ENCODE measurements at places on chromosomes 16 and 17.

DNA sequence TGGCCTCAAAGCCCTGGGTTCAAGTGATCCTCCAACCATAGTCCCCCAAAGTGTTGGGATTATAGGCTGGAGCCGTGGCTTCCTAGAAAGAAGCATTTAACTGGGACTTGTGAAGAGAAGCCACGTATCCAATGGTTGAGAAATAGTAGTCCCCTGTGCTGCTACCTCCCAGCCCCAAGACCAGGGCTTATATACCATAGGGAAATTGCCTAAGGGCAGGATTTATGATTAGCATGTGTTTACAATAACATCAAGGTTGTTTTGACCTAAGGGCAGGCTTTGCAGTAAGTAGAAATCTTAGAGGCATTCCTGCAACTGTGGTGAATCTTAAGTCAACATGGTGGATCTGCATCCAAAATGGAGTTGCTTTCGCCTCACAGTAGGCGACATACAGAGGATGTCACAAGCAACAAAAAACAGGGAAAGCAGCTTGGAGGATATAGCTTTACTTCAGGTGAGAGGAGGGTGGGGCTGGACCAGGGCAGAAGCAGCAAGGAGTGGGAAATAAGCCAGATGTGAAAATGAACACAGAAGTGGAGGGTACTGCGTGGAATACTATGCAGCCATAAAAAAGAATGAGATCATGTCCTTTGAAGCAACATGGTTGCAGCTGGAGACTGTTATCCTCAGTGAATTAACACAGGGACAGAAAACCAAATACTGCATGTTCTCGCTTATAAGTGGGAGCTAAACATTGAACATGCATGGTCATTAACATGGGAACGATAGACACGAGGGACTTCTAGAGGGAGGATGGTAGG is 18.7 kb upstream of the NSMCE1 start:
- DNase-seq, result no peak

DNA sequence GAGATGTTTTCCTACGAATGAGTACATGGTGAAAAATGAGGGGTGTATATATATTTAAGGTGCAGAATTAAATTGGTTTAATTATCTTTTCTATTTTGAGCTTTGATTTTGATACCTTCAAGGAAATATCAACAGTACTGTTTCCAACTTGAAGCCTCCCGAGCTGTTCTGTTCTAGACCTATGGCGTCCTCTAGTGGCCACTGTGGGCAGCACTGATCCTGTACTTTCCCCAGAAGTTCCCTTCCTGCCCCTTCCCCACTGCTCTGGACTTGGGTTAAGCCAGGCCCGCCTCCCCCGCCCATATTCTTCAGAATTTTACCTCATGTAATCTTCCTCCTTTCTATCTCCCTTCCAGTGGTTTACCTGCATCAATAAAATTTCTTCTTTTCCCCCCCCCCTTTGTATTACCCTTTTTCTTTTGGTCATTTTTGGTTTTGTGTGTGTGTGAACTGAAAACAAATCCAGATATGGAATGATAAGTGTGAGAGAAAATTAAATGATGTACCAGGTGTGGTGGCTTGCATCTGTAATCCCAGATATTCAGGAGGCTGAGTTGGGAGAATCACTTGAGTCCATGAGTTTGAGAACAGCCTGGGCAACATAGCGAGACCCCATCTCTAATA is 1643.5 kb downstream of the TP53TG3F start:
- no peak for DNase-seq

- no peak for DNase-seq
Observed at GRCh38 chr17:82228278-82228841, 482 bp upstream of the SLC16A3 start.

GRCh38 chr17:62921817-62922216 is 44.2 kb upstream of the TANC2 start:
- no peak for DNase-seq

- no peak for DNase-seq
Observed at GRCh38 chr17:79831265-79832217, 7.7 kb downstream of the CBX4 start.

- DNase-seq, result no peak
Observed at GRCh38 chr17:64492481-64493109, 4.3 kb downstream of the POLG2 start.

DNA sequence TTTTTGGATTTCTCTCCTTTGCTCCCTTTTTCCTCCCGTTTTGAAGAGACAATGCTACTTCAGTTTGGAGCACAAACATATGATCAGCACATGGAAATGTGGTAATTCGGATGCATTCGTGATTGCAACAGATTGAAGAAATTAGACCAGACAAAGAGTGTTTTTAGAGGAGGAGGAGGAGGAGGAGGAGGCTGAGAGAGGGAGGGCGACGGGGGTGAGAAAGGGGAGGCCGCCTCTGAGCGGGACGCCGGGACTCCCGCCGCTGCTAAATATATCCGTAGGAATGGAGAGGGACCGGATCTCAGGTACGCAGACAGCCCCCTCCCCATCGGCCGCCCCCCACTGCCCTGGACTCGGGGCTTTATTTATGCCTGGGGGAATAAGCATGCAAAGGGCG is 179.3 kb downstream of the SEC14L1 start:
- DNase-seq, result no peak

DNA sequence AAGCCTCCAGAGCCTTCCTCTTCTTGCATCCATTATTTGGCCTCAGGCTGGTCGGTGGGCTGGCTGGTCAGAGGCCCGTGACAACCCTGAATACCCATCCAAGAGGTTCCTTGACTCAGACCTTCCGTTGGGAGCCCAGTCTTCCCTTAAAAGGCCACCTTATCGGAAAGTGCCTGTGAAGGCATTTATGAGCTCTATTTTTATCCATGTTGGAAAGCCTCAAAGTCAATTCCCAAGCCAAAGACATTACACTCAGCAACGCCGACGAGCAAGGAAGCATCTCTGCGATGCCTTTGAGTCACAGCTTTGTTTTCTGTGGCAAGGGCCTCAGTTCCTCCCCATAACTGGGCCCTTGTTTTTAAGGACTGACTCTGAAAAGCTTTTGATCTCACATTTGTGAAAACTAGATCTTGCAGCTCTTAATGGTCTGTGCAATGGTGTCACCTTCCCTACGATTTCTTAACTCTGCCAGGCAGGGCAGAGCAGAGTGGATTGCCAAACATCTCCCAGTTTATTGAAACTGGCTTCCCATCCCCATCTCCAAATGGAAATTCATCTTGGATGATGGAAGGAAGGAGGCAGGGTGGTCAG is 13.3 kb upstream of the SPOP start:
- DNase-seq, result no peak

DNA sequence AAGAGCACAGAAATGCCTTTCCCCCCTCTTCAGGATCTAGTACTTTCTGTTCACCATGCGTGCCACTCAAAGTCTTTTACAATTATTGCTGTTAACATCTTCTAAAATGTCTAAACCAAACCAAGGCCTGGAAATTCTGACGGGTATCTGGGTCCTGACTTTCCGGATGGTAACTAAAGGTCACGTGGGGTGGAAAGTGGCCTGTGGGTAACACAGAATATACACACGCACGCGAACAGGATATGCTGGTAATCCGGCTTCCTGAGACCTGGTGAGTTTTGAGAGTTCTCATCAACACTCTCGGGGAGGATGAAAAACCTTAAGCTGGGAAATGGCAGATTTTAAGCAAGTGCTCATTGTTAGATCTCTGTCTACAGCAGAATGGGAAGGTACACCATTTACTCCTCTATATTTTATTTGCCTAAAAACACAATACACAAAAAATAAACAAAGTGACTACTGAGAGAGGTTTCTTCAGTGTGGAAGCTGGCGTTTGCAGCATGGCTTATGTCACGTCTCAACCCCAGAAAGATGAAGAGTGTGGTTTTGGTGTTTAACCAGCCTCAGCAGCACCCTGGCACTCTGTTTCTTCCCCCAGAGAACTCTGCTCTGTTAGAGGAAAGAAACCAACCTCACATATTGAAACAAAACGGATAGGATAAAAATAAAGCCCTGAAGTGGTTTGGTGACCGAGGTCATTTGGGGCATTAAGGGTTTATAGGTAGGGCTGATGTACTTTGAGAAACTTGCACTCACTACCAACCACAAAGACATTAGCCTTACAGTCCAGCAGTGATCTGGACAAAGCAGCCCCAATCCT is 37.3 kb downstream of the SMG6 start:
- DNase-seq, result no peak

DNA sequence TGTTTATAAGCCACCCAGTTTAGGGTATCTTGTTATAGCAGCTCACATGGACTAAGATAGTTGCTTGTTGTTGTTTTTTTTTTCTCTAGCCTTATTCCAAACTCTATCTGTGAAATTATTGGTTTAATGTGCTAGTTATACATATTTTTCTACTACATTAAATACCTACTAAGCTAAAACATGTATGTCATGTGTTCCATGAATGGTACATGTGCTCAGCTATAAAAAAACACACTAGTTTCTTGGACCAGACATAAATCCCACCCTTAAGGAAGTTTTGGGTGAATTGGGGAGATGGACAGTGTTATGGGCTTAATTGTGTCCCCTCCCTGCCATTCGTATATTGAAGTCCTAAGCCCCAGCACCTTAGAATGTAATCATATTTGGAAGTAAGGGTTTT is 19.8 kb downstream of the ITPRIPL2 start:
- no peak for DNase-seq

DNA sequence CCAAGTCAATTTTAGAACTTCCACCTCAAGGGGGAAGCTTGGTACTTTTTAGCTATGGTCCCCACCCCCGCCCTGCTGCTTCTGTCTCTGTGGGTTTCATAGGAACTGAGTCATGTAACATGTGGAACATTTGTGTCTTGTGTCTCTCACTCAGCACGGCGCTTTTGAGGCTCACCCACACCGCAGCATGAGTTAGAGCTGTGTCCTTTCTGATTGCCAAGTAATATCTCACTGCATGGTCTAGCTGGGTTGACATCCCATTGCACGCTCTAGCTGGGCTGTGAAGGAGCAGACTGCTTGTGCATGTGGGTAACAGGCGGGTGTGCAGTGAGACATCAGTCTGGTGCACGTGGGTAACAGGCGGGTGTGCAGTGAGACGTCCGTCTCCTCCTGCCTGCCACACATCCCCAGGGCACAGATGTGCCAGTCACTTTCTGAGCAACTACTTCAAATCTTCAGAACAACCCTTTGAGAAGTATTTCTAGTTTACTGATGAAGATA is 26.4 kb upstream of the SLC7A5 start:
- DNase-seq, result no peak

- DNase-seq, result no peak
Observed at GRCh38 chr17:33637534-33637933, 344.4 kb upstream of the ASIC2 start.

- no peak for DNase-seq
Observed at GRCh38 chr16:84062734-84063640, 20.4 kb upstream of the SLC38A8 start.

GRCh38 chr17:35238821-35239220 is 4.1 kb upstream of the SLFN5 start:
- peak; percentile 15 for DNase-seq

DNA sequence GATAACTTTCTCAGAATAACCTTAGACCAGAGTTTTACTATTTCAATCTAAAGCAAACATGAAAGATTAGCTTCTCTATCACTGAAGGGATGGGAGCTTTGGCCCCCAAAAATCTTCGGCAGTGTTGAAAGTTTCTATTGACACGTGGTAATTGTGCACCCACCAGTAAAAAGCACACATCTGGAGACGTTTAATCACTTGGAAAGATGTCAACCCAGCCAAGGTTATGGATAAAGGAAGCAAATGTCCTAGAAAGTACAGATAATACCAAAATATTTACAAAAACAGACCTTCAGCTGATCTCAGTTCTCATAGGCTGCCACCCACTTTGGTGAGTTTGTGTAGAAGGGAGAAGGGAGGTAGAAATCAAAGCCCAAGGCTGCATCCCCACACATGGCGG is 5.3 kb downstream of the MYCBPAP start:
- DNase-seq, result no peak

- no peak for DNase-seq
Observed at GRCh38 chr17:45410144-45411091, 22.3 kb downstream of the ARHGAP27 start.

DNA sequence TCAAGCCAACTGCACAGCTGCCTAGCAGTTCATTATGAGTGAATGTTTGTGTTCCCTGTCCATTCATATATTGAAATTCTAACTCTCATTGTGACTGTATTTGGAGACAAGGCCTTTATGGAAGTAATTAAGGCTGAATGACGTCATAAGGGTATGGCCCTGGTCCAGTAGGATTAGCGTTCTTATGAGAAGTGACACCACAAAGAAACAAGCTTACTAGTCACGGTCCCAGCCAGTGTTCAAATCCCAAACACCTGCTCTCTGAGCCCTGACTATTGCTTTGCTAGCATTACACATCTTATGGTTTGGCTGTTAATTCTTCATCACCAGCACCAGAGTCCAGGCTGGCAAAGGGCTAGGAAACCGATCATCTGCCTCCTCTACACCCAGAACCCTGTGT is 2.2 kb downstream of the ZNF668 start:
- DNase-seq, result no peak

DNA sequence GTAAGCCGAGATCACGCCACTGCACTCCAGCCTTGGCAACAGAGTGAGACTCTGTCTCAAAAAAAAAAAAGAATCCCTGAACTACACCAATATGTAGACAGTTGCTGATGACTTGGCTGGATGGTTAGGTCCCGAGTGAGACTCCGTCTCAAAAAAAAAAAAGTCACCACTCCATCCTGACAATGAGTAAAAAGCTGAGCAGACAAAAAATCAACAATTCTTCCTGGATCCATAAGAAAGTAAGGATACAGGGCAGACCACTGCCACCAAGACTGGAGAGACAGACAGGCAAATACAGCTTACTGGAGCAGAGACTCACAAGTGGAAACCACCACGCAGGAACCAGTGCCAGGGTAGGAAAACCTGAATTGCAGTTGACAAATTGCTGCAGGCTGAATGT is 67.1 kb upstream of the ERCC4 start:
- DNase-seq, result no peak

DNA sequence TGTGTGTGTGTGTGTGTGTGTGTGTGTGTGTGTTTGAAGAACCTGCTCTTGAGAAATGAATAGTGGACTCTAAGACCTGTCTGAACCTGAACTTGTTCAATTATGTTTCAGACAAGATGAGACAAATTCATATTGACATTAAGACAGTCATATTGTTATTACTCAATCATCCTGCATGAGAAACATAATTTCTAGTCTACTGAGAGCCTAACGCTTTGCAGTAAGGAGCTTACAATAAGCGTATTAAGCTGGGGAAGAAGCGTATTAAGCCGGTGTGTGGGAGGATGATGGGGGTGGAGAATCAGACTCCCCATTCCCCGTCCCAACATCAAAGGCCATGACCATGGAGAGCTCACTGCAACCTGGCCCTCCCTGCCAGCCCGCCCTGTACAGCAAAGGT is 22.4 kb upstream of the MNT start:
- no peak for DNase-seq

DNA sequence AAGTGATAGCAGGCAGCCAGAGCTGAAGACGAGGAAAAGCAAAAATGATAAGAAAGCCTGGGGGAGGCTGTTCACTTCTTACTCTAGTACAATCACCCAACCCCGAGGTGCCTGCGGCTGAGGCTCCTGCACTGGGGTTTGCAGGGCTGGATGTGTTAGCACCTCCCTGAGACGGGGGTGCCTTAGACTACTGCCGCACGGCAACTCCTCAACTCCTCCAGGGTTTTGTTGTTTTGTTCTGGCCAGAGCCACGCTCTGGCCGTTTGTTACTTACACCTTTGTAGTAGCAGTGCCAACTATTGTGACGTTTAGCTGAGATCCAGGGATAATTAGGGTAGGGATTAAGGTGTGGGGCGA is 51.5 kb downstream of the LDHD start:
- DNase-seq, result no peak

Data from epithelial cell of proximal tubule (primary cell).